ENCODE measurements at places on chromosomes 16 and 17. TPM values are rescaled to one million over a fixed set of nuclear protein-coding genes. Genes with fewer than 3 reads are reported as not detected.
A peak's percentile ranks its signal among the peaks of the same experiment; 100 is the strongest.

PLD6 gene
- total RNA-seq: 4.4 TPM

DNA sequence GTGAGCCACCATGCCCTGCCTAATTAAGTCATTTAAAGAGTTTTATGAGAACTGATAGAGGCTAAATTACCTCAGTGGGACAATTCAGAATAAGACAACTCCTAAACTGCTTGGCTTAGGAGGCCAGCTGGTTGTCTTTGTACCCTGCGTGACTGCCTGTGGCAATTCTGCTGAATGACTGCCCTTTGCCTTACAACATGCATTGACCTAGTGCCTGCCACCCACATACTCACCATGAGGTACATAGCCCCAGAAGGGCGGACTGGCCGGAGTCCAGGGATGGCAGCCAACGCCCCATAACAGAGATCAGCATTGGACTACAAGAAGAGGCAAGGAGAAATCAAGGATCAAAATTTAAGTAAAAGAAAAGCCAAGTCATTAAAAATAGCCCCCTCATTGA lies 7.3 kb downstream of the TAT start:
- DNase-seq: no peak

NPTX1 gene
- total RNA-seq: 0.37 TPM

GRCh38 chr16:89952049-89952448 lies 3.5 kb downstream of the DEF8 start:
- DNase-seq: no peak

DNA sequence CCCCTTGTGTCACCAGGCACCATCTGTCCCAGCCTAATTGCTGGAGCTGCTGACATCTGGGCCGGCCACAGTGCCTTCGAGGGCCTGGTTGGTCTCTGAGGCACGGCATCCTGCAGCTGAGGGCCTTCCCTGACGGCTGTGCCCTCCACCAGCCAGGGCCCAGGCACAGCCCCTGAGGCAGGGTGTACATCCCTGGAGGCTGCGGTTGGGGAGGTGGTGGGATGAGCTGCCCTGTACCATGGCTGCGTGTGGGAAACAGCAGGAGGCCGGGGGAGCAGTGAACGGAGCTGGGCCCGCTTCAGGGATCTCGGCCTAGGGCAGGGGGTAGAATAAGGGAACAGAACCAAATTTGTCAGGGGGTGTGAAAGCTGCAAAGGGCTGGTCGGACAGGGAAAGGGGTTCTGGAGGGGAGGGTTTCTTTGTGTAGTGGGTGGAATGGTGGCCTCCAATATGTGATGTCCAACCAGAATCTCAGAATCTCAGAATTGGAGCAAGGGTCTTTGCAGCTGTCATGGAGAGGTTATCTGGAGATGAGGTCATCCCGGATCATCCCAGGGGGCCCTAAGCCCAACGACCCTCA lies 10.0 kb upstream of the SLC38A10 start:
- DNase-seq: no peak

- DNase-seq: no peak
Observed at GRCh38 chr17:77608431-77608830, 350.1 kb upstream of the TNRC6C start.

- DNase-seq: peak; percentile 94
Observed at GRCh38 chr16:89922884-89923639, at the start of gene TUBB3. Gene TUBB3, plus strand, starts transcription at chr16:89923342. Its CDS starts 60 bp downstream, at chr16:89923402.

GRCh38 chr17:51608251-51608933 lies 348.0 kb downstream of the UTP18 start:
- no peak for DNase-seq

GRCh38 chr16:72241008-72241407 lies 69.1 kb upstream of the PMFBP1 start:
- no peak for DNase-seq

DNA sequence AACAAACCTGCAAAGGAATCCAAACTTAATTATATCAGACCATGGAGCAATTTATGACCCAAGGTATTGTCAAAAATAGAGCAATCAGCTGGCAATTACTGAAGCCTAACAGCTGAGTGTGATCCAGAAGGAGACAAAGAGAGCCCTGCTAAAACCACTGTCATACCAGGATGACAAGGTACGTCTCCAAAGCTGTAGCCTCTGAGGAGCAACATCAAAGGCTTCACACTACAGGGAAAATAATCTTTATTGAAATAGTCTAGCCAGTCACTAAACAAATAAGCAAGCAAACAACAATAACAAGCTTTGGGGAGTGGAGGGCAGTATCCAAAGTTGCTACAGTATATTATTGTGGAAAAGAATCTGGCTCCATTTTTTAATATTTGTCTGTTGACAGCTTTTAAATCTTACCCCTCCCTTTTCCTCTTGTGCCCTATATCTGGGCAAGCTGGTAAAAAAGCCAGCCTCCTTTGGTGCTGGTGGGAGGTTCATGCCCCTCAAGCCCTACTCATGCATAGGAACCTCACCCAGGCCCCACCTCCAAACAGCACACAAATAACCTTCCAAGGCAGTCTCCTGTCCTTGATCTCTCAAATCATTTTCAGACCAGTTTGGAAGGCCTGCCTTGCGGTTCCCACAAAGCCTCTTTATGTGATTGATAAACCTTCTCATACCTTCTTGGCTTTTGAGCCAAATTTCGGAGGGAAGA lies 73.7 kb downstream of the ITFG1 start:
- no peak for DNase-seq

- DNase-seq: peak; percentile 91
Observed at GRCh38 chr17:75182319-75182568, 515 bp downstream of the SUMO2 start.

- no peak for DNase-seq
Observed at GRCh38 chr16:14502932-14503741, 126.9 kb downstream of the PARN start.

Data from posterior vena cava (tissue), 2 donors.